ENCODE measurements at places on chromosomes 5 and 9.

- no peak for DNase-seq
Observed at GRCh38 chr5:88203981-88204750, 64.5 kb downstream of the TMEM161B start.

DNA sequence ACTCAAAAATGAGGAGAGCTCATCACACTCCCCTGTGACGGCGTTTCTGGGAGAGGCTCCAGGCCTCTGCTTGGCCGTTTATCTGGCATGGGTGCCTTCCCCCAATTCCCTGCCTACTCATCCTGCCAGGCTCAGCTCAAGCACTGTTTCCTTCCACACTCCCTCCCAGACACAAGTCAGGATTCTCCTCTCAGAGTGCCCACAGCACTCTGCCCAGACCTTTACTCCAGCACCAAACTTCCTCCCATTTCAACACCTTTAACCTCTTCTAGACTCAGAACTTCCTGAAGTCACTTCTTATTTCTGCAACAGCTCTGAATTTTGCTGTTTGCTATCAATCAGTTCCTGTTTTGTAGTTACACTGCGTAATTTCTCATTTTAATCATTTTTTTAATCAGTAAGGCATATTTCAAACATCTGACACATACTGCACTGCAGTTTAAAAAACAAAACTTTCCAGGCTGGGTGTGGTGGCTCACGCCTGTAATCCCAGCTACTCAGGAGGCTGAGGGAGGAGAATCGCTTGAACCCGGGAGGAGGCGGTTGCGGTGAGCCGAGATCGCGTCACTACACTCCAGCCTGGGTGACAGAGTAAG, 16.0 kb downstream of the TRMO start:
- peak; percentile 95 for DNase-seq

GRCh38 chr9:27800692-27801370, 227.6 kb upstream of the C9orf72 start:
- DNase-seq = no peak

GRCh38 chr5:463952-464351, 21.0 kb downstream of the EXOC3 start:
- DNase-seq = no peak

DNA sequence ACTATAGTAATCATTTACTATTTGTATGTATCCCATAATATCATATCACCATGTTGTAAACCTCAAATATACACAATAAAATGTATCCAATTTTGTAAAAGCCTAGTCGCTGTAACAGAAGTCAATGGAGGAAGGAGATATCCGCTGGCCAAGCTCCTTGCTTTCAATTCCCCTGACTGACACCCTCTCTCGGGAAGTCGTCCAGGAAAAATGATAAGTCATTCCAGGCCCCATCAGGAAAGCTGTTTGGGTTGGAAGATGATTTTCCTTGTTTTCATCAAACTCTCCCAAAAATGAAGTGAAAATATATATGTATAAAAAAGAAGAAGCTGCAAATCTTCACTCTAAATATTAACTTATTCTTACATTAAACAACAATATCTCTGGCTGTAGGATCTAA, 52.2 kb upstream of the GABRB2 start:
- DNase-seq = no peak

DNA sequence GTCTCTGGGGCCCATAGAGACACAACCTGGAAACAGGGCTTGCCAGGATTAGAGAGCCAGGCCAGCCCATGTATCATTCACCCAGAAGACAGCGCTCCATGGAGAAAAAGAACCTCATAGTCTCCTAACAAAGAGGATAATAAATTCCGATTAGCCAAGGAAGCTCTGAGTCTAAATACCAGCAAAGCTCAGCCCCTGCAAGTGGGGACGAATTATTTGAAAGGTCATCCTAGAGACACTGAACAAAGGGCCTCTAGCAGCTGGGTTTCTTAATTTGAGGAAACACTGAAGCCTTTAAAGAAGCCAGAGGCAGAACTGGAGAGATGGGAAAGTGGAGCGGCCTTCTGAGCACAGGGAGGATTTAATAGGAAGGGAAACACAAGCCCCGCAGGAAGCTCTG, 287.1 kb upstream of the ZNF462 start:
- no peak for DNase-seq

Measured in adrenal gland (tissue), 19 donors.